ENCODE measurements at places on chromosomes 6 and 20.

GRCh38 chr6:62805431-62805830 lies 405.8 kb upstream of the FKBP1C start:
- no peak for DNase-seq

- no peak for DNase-seq
Measured at GRCh38 chr6:146871611-146872425, 273.0 kb downstream of the ADGB start.

GRCh38 chr6:110613356-110613755 lies 136.9 kb upstream of the SLC22A16 start:
- no peak for DNase-seq

DNA sequence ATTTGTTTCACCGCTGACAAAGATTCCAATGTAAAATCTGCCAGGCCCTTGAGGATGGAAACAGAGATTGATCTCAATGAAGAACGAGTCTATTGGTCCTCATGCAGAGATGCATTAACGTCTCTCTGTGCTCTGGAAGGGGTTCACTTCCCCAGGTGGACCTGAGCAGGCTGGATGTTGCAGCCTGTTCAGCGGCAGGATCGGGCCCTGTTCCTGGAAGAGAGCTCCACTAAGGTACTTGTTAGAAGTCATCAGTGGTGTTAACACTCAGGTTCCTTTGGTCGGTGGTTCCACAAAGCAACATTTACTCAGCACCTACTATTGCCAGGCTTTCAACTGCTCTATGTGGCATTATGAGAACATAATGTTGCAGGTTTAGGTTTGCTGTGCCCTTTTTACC lies 107.5 kb downstream of the TCP11 start:
- no peak for DNase-seq

- DNase-seq = no peak
Measured at GRCh38 chr20:16526433-16527380, 46.5 kb downstream of the KIF16B start.

- no peak for DNase-seq
Measured at GRCh38 chr6:31209137-31209536, 38.7 kb upstream of the POU5F1 start.

DNA sequence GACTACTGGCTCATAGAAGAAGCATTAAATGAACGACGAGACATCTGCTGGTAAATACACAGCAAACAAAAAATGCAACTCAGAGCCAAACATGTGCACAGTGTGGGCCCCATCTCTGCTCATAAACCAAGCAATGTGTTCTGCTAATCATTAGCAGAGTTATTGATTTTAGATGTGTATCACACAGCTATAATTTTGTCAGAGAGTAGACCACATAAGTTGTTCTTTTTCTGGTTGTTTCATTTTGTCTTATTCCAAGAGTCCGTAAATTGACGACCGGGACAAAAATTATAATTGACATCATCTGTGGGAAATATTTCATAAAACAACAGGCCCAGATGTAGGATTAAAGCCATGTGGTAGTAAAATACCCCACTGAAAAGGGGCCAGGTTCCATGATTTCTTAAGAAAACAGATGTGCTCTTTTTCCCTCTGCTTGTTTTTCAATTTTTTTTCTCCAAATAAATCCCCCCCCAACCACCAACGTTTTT lies 423.6 kb downstream of the HAO1 start:
- no peak for DNase-seq

GRCh38 chr6:160088069-160088783 lies 33.4 kb upstream of the SLC22A1 start:
- no peak for DNase-seq

DNA sequence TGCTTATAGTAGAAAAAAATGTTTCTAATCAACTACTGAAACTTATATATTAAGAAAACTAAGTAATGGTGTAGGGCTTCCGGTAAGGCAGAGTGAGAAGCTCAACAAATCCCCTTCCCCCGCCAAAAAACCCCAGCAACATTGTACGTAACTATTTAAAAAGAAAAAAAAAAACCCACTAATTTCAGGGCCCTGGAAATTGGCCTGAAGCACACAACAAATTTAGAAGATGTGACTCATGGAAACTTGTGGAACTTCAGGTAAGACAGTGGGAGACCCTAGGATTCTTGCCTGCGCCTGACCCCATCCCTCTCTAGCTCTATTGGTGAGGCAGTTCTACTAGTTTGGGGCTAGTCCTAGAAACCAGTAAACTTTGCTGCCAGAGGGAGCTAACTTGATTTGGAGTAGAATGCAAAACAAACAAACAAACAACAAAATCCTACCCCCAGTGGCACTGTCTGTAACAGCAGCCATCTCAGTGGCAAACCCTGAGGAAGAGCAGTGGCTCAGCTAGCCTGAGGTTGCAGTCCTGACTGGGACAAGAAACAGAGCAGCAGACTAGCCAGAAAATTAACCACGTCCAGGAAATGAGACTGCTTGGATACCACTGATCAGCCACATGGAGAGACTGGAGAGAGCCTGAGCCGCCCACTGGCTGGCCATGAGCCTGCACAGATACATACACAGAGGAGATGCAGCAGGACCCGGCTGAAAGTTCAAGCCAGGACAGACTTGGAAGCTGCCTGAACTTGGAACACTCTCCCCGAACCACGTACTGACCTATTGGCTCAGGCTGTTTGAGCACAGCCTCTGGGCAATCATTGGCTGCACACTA lies 135.1 kb downstream of the TBXT start:
- DNase-seq = no peak

DNA sequence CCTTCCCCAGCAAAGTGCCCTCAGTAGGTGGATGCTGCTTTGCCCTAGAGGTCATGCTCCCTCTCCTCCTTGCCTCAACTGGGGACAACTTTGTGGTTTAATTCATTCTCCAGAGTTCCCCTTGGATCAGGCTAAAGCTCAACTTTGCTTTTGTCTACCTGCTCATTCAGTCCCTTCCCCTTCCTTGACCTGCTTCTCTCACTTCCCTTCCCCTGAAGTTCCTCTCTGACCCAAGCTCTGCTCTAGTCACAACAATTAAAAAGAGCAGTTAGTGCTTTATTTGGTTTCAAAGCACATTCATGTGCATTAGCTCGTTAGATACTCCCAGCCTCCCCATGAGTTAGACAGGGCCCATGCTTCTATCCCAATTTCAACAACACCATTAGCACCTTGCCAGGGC lies 71.3 kb downstream of the DZANK1 start:
- DNase-seq = no peak

DNA sequence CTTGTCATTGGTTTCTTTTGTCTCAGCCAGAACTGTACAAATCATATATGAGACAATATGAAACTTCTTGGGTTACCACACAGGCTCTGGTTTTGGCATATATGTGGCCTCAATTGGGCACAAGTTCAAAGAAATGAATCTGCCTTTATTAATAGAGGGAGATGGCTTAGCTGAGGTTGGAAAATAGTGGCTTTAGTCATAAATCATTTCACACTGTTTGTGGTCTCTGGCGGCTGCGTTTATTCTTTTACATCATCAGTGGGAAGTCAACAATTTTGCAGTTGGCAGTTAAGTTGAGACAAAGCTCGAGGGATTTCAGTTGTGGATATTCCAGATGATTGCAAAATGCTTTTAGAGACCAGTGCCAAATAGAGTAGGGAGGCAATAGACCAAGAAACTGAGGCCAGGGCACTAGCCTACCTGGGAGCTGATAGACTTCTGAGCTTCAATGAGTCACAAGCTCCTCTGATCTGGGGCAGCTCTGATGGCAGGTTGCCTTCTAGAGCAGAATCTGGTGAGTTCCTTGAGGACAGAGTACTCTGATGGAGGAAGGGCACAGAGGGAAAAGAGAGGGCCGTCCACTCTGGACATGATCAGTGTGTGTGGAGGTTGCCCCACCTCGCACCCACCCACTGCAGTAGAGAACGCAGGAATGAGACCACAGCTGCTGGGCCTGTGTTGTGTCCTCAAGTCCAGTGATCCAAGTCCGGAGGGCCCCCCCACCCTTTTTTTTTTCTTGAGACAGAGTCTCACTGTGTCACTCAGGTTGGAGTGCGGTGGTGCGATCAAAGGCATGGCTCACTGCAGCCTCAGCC lies 73.5 kb downstream of the ARMC2 start:
- no peak for DNase-seq

DNA sequence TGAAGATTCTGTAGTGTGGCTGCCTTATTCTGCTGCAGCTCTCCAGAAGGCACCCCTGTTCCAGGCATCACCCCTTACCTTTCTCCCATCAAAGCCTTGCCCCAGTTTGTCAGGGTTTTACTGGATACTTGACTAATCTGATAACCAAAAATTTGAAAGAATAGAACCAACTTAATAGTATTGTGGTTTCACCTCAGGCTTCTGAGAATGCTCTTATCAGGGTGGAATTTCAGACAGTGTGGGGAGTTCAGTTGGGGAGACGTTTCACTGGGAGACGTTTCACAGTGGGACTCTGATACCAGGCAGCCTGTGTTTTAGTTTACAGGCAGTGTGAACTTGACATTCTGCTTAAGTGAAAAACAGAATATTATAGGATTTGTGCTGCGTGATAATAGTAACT lies 50.5 kb downstream of the SCAND1 start:
- no peak for DNase-seq

DNA sequence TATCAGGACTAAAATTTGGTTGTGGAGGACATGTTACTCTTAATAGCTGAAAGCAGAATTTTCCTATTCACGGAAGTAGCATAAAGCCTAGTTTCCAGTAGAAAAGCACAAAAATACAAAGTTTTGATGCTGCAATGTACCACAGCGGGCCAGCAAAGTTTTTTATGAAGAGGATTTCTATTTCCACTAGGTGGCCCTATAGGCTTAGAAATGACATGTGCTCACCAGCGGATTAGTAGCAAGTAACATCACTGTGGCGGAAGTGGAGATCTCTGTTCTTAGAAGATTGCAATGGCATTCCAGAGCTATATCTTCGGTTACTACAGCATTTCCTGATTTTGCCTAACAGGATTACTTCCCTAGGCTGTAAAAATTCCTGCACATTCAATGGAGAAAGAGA lies 1219.0 kb upstream of the EYS start:
- DNase-seq = no peak

DNA sequence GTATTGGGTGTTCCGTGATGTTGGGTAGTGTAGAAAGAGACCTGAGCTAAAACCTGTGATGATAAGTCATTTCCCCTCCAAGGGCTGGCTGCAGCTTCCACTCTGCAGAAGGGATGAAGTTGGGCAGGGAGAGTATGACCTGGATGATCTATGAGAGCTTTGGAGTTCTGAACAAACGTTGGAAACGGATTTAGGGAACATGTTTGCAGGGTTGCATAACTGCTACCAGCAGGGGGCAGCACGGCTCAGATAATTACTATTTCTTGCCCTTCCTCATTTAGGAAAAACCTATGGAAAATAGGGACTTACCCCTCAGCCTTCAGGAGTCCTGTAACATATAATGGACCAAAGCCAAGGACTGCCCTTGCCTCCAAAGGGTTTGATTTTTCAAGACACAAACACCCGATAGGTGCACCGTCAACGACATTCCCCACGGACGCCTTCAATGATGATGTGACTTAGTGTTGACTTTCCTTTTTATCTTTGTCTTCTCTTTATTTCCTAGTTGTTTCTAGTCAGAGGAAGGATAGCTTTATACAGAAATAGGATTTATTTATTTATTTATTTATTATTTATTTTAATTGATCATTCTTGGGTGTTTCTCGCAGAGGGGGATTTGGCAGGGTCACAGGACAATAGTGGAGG lies 164.9 kb upstream of the SASH1 start:
- peak; percentile 25 for DNase-seq

DNA sequence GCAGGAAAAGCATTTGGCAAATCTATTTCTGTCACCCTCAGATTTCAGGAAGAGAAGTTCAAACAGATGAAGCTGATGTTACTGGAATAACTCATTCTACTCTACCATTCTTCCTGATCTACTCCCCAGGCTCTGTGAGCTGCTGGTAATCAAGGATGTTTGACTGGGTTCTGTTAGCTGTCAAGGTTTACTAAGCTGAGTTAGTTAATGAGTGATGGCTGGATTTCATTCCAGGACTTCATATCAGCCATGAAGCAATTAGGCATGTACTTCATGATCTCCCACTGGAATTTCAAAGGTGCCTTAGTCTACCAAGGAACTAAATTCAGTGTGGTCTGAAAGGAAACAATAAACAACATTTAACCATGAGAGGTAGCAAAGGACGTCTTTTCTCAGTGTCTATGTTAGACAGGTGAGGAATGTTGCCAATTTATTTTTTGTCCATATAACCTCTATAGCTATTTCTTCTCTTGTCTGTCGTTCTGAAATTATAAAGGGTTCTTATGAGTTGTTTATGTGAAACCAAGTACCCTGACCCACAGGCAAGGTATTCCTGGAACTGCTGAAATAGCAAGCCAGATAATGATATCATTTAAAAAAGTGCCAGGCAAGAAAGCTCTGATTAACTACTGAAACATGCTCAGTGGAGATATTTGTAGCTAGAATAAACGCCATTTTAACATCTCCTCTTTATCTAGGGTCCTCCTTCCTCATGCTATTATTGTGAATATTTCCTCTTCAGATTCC lies 112.9 kb downstream of the BACH2 start:
- DNase-seq = no peak

DNA sequence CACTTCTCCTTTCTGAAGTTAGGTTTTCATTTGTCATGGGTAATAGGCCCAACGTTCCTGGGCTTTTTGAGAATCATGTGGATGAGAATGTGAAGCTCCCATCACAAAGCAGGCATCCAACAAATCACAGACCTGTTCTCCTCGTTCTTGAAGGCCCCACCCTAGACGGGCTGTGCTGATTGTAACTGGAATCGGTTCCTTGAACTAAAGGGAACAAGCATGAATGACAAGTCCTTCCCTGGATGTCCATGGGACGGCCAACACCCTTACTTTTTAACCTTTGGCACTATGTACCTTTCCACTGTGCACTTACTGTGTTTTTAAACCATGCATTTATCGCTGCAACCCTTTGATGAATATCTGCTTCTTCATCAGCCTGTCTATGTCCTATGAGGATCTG lies 438.2 kb downstream of the CD83 start:
- no peak for DNase-seq

- DNase-seq = no peak
Measured at GRCh38 chr6:56148488-56149186, 98.7 kb downstream of the COL21A1 start.

DNA sequence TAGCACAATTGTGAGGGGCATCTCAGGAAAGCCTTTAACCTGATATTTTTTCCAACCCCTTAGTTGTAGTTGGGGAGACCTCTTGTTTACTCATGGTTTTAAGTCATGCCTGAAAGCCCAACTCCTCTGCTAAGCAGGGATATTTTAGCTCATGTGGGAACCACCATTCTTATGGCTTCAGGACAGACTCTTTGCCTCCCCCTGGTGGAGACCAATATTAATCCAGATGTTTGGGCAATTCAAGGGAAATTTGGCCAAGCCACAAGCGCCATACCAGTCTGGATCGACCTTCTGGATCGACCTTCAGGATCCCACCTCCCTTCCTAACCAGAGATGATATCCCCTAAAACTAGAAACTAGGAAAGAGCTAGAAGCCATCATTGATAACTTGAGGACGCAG lies 211.2 kb downstream of the C6orf118 start:
- no peak for DNase-seq

Measured in activated CD8-positive, alpha-beta memory T cell treated with anti-CD3 and anti-CD28 coated beads, Interleukin-2, amount 50 U/mL, for 4 hours (primary cell).